GM13976 (cell line): ENCODE measurements at places on chromosomes 2 and 18.

- no peak for DNase-seq
These were observed 69.4 kb downstream of the ZDBF2 start for GRCh38 chr2:206343816-206344215.

DNA sequence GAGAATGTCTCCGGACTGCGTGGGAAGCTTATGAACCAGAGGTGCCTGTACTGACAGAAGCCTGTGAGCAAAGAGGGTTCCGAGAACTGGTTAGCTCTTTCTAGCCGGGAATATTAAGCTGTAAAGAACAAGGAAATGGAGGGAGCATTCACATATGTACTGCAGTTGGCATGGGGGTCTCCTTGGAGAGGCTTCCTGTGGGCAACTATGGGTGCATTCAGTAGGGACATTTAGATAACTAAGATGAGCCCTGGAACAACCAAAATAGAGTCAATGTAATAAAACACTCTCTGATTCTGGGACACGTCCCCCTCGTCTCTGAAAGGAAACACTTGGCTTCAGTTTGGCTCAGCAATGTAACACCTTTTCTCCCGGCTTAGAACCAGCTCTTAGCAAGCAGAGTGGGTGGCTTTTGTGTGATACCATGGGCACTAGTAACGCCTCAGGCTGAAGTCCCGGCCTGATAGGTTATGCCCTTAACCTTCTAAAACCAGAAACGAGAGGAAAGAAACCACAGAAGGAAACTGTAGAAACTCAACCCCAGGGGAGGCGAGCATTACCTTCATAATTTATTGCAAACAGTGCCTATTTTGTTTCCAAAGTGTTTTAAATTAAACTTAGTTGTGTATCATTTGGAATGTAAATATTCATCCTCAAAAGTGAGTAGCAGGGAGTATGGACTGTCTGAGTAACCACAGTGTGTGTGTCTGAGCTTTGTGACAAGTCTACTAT is 48.8 kb upstream of the LPIN2 start:
- DNase-seq: no peak

DNA sequence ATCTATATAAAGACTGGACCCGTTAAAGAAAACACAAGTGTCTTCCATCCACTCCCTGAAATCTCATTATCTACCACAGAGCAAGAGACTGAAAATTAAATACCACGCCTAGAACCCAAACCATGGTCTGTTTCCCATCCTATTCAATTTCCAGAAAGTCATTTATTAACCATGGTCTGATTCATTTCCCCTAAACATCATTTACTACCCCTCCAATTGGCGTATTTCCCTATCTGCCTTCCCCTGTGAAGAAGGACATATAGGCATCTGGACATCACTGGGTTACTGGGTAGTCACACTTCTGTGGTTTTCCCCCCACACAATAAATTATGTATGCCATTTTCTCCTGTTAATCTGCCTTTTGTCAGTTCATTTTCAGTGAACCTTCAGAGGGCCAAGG is 30.8 kb downstream of the CCDC93 start:
- DNase-seq: no peak

DNA sequence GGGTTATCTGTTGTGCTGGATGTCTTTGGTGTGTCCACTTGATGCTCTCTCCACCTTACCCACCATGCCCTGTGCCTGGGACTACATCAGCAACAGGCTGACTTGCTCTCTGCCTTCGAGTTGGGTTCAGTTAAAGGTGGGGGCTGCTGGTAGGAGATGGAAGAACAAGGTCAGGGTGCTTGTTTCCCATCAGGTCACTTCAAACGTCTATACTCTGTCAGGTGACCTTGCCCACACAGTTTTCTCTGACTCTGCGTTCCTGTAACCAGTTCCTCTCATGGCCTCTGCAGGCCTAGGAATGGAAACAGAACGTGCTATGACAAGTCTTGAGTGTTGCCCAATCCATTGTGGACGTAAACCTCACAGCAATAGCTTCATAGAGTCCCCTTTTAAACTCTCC is 38.4 kb upstream of the PAPOLG start:
- no peak for DNase-seq

DNA sequence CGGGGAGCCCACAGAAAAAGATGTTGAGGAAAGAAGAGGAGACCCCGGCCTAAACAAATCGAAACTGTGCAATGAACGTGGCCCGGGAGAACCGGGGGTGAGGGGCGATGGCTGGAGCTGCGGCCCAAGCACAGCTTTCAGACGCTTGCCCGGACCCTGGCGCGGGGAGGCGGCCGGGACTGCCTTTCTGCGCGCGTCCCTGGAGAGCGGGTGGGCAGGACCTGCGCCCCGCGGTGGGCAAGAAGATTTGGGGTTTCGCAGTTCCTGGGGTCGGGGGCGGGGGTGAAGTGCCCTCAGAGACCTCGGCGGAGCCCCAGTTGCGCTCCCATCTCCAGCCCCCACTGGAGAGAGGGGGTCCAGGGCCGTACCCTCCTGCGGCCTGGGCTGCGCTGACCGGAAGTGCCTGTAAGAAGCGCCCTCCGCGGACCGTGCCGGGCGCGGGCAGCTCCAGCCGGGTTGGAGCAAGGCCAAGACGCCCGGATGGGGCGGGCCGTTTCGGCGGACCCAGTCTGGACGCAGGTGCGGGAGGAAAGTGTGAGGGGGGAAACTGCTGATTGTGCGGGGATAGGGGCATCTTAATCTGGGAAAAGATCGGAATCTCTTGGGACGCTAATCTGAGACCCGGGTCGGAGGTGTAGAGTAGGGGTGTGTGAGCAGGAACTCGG is 11.6 kb downstream of the EN1 start:
- DNase-seq: no peak

- no peak for DNase-seq
These were observed 1377.0 kb downstream of the SUCLG1 start for GRCh38 chr2:83081826-83082690.

GRCh38 chr2:137980459-137980858 is 16.2 kb downstream of the HNMT start:
- no peak for DNase-seq

GRCh38 chr2:180539541-180539940 is 440.9 kb upstream of the UBE2E3 start:
- DNase-seq: no peak
